ENCODE measurements at places on chromosomes 1 and 21.

GRCh38 chr1:230288641-230289349 lies 137.3 kb downstream of the PGBD5 start:
- DNase-seq, result no peak
- H3K4me3 ChIP-seq, result no peak overlapping the region
- no peaks in the 10 kb centered on the region for H3K36me3 ChIP-seq
- H3K4me1 ChIP-seq, result no peaks in the 10 kb centered on the region
- H3K27me3 ChIP-seq, result no peaks in the 10 kb centered on the region

GRCh38 chr1:24961961-24962861 lies 32.1 kb upstream of the RUNX3 start:
- H3K4me3 ChIP-seq, result no peak overlapping the region
- no peaks in the 10 kb centered on the region for H3K27me3 ChIP-seq
- H3K4me1 ChIP-seq, result no peaks in the 10 kb centered on the region
- no peak overlapping the region for H3K27ac ChIP-seq
- no peaks in the 10 kb centered on the region for H3K36me3 ChIP-seq

DNA sequence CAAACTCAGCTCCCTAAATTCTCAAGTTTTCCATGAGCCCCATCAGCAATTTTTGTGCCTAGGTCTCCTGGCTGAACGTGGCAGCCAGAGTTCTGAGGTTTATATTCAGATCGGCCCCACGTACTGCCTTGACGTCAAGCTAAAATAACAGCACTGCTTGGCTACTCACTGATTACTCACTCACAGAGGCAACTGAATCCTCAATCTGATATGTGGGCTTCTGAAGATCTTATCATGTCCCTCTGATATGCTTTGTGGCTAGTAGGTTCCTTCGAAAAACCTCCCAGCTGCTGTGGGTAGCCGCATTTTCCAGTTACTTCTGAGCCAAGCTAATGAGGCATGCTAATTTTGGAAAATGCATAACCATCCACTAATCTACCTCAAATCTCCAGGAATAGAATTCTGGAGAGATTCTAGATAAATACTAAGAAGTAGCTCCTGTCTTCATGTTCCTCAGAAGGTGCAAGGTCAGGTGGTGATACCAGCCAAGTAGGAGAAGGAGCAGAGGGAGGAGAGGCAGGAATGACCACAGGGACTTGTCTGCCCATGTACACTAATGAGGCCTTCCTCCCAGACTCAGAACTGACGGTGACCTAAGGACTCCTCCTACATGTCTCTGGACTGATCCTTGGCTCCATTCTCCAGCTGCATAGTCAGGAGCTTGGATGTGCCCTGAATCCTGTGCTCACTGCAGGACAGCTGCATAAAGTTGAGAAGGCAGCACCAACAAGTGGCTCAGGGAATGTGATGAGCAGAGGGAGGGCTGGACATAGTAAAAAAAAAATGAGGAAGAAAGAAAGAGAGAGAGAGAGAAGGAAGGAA lies 263.7 kb downstream of the TNR start:
- DNase-seq, result no peak
- H3K4me3 ChIP-seq, result no peak overlapping the region
- H3K27me3 ChIP-seq, result no peaks in the 10 kb centered on the region
- no peaks in the 10 kb centered on the region for H3K4me1 ChIP-seq
- H3K36me3 ChIP-seq, result no peaks in the 10 kb centered on the region

- H3K4me3 ChIP-seq, result no peak overlapping the region
- no peaks in the 10 kb centered on the region for H3K27me3 ChIP-seq
- no peak for DNase-seq
- peak overlapping the region; percentile 72 for H3K27ac ChIP-seq
- no peaks in the 10 kb centered on the region for H3K36me3 ChIP-seq
- peaks cover 23% of the 10 kb centered on the region for H3K4me1 ChIP-seq
These were observed 39.9 kb downstream of the EPHA2 start for GRCh38 chr1:16116002-16116401.

- H3K27me3 ChIP-seq, result no peaks in the 10 kb centered on the region
- no peak overlapping the region for H3K4me3 ChIP-seq
- peak; percentile 44 for DNase-seq
- H3K27ac ChIP-seq, result peak overlapping the region; percentile 1
These were observed 78.2 kb upstream of the CAPZB start for GRCh38 chr1:19563324-19564097.

- peak overlapping the region; percentile 2 for H3K27ac ChIP-seq
- DNase-seq, result no peak
- H3K4me1 ChIP-seq, result peaks cover 3% of the 10 kb centered on the region
- H3K36me3 ChIP-seq, result no peaks in the 10 kb centered on the region
These were observed 59.8 kb downstream of the DDR2 start for GRCh38 chr1:162691999-162692575.

DNA sequence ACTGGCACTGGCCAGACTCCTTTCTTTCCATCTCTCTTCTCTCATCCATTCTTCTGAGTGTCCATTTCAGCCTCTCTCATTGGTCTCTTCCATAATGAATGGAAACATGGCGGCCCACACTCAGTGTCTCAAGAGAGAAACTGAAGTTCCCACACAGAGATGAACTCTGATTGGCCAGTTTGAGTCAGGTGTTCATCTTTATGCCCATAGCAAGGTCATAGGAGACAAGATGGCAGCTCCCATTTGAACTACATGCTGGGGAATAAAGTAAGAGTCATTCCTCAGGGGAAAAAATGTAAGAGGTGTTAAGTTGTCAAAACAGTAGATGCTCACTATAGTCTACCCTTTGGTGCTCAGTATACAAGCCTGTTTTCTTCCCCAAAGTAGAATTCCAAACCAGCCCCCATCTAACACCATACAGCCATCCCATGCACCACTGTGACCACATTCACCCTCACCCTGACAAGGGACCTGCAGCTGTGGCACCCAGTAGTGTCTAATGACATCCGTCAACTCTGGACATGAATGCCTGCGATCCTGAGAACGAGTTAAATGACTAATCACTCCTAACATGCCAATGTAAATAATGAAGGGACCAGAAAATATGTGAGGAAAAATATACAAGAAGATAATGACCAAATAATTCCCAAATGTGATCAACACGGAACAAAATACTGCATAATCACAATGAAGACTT lies 12.4 kb downstream of the CDA start:
- no peak overlapping the region for H3K27ac ChIP-seq
- no peaks in the 10 kb centered on the region for H3K27me3 ChIP-seq
- no peak overlapping the region for H3K4me3 ChIP-seq
- H3K4me1 ChIP-seq, result no peaks in the 10 kb centered on the region
- H3K36me3 ChIP-seq, result no peaks in the 10 kb centered on the region

DNA sequence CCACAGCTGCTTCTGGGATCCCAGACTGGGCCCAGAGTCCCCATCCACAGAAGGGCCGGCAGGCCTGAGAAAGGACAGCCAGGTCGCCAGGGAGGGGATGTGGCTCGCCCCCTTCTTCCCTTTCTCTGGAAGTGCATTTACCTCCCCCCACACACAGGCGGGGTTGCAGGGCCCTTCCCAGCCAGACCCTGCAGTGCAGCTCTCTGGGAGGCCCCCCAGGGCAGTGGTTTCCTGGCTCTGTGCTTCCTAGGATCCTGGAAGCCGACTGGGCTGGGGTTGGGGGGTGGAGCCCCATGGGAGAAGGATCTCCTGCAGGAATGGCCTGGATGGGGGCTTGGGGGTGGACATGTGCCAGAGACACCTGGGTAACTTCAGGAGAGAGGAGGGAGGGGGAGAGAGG lies 4.2 kb upstream of the COL6A1 start:
- DNase-seq, result no peak
- peaks cover 61% of the 10 kb centered on the region for H3K4me1 ChIP-seq
- no peak overlapping the region for H3K4me3 ChIP-seq
- peak overlapping the region; percentile 98 for H3K27ac ChIP-seq
- H3K27me3 ChIP-seq, result no peaks in the 10 kb centered on the region

- no peaks in the 10 kb centered on the region for H3K27me3 ChIP-seq
- no peak overlapping the region for H3K4me3 ChIP-seq
- H3K36me3 ChIP-seq, result no peaks in the 10 kb centered on the region
- DNase-seq, result no peak
- no peak overlapping the region for H3K27ac ChIP-seq
- no peaks in the 10 kb centered on the region for H3K4me1 ChIP-seq
These were observed 98.4 kb downstream of the DIRAS3 start for GRCh38 chr1:67952071-67952470.

GRCh38 chr1:161079436-161080110 lies 9.8 kb downstream of the NECTIN4 start:
- no peaks in the 10 kb centered on the region for H3K27me3 ChIP-seq
- no peak overlapping the region for H3K4me3 ChIP-seq
- H3K27ac ChIP-seq, result no peak overlapping the region

- no peak overlapping the region for H3K4me3 ChIP-seq
- no peaks in the 10 kb centered on the region for H3K27me3 ChIP-seq
- no peaks in the 10 kb centered on the region for H3K36me3 ChIP-seq
- DNase-seq, result no peak
- H3K4me1 ChIP-seq, result no peaks in the 10 kb centered on the region
- peak overlapping the region; percentile 52 for H3K27ac ChIP-seq
These were observed 92.1 kb upstream of the IPO9 start for GRCh38 chr1:201736707-201737320.

DNA sequence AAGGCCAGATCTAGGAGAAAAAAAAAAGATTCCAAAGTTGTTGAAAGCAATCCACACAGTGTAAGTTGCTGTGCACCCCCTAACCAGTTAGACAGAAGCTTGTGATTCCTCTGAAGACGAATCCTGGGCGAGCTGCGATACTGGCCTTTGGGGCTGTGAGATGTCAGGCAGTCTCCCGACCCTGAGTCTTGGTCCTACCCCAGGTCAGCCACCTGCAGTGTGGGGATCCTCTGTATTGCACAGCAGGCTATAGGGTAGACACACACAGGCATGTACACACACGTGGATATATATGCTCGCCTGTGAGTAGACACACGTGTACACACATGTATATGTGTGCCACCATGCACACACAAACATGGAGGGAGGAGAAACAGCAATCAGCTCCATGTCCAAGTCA lies 12.9 kb downstream of the ACTRT2 start:
- peaks cover 12% of the 10 kb centered on the region for H3K4me1 ChIP-seq
- H3K27me3 ChIP-seq, result peaks cover 24% of the 10 kb centered on the region
- H3K27ac ChIP-seq, result no peak overlapping the region
- DNase-seq, result no peak
- no peaks in the 10 kb centered on the region for H3K36me3 ChIP-seq

DNA sequence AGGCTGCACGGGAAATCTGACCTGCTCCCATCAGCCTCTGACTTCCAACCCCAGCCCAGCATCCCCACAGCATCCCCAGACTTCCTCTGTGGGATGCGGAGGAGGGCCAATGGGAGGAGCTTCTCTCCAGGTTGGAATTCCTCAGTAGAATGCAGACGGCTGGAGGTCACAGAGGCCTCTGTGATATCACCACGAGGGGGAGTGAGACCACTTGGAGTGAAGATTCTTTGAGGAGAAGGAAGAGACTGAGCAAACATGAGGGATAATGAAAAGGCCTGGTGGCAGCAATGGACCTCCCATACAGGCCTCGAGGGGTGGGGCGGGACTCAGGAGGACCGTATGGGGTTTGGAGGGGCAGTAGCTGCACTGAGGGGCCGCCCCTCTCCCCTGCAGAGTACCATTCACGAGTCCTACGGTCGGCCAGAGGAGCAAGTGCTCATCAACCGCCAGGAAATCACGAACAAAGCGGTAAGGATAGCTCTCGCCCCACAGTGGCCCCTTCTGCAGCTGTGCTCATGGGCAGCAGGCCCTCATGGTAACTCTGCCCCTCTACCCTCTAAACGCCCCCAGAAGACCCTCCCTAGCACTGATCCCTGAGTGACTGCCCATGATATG lies at the start of gene CATSPER4:
Gene CATSPER4 (plus strand): TSS at position 230 of the 615 bp plus-strand sequence. CDS start 26 bp downstream, at position 256.
- no peaks in the 10 kb centered on the region for H3K36me3 ChIP-seq
- no peaks in the 10 kb centered on the region for H3K4me1 ChIP-seq
- no peaks in the 10 kb centered on the region for H3K27me3 ChIP-seq
- H3K27ac ChIP-seq, result no peak within 1 kb of the TSS
- no peak within 1 kb of the TSS for H3K4me3 ChIP-seq

DNA sequence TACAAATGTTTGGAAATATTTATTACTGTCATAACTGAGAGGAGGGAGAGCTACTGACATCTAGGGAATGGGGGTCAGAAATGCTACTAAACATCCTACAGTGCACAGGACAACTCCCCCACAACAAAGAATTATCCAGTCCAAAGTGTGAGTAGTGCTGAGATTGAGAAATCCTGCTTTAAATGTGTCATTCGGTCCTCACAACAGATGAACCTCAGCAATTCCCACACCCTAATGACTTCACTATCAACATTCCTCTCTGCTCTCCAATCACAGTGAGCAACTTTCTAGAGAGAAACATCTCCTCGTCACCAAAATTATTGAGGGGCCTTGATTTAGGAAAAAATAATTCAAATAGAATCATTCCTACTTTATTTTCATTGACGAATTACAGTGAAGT lies 18.0 kb downstream of the OMA1 start:
- peaks cover 20% of the 10 kb centered on the region for H3K36me3 ChIP-seq
- no peaks in the 10 kb centered on the region for H3K4me1 ChIP-seq
- H3K27me3 ChIP-seq, result no peaks in the 10 kb centered on the region
- H3K4me3 ChIP-seq, result no peak overlapping the region
- no peak for DNase-seq

- H3K36me3 ChIP-seq, result no peaks in the 10 kb centered on the region
- H3K4me1 ChIP-seq, result no peaks in the 10 kb centered on the region
- no peak overlapping the region for H3K4me3 ChIP-seq
These were observed 946.7 kb upstream of the B3GALT2 start for GRCh38 chr1:194133152-194133551.

DNA sequence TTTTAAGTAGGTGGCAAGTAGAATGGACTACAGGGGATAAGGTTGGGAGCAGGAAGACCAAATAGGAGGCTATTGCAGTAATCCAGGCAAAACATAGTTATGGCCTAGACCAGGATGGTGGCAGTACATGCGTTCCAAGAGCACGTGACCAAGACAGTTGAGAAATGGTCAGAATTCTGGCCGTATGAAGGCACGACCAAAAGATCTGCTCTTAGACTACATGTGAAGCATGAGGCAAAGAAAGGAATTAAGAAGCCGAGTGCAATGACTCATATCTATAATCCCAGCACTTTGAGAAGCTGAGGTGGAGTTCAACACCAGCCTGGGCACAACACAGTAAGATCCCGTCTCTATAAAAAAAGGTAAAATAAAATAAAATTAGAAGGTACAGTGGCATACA lies 71.3 kb downstream of the LUZP1 start:
- peaks cover 21% of the 10 kb centered on the region for H3K36me3 ChIP-seq
- peaks cover 45% of the 10 kb centered on the region for H3K4me1 ChIP-seq
- H3K27me3 ChIP-seq, result no peaks in the 10 kb centered on the region
- no peak for DNase-seq

GRCh38 chr1:201013031-201013485 lies 10.5 kb downstream of the KIF21B start:
- no peak overlapping the region for H3K4me3 ChIP-seq
- no peak for DNase-seq
- no peaks in the 10 kb centered on the region for H3K36me3 ChIP-seq
- no peak overlapping the region for H3K27ac ChIP-seq
- peaks cover 21% of the 10 kb centered on the region for H3K4me1 ChIP-seq
